T47D (cell line): ENCODE measurements at places on chromosomes 6 and 20.

DNA sequence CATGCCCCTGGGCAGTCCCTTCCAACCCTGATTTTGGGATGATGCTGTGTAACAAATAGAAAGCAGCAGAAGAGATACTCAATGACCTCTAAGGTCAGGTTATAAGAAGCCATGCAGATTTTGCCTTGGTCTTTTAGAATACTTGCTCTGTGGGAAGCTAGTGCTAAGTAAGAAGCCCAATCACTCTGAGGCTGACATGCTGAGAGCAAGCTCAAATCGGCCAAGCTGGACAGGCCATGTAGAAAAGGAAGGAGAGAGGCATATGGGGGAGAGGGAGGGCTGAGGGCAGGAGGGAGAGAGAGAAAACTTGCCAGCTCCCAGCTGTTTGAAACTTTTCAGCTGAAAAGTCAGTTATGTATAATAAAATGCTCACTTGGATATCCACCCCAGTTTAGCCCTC lies 1021.6 kb upstream of the MAP3K7 start:
- no peak for DNase-seq

GRCh38 chr6:24668997-24669361 lies 2.1 kb downstream of the ACOT13 start:
- no peak for DNase-seq

DNA sequence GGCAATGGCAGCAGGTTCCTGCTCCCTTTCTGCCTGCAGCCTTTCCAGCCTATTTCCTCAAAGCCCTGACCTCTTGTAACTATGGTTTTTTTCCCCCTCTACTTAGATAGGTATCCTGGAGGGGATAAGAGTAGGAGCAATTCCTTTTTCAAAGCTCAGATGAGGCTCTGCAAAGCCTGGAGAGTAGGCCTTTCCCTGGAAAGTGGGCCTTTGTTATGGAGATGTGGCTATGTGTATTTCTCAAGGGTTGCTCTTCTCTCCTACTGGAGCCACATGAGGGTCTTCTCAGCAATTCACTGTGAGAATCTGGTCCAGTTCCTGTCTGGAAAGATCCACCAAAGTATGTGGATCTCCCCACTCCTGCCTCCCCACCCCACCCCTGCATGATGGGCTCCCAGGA lies 96.0 kb downstream of the DTD1 start:
- no peak for DNase-seq

DNA sequence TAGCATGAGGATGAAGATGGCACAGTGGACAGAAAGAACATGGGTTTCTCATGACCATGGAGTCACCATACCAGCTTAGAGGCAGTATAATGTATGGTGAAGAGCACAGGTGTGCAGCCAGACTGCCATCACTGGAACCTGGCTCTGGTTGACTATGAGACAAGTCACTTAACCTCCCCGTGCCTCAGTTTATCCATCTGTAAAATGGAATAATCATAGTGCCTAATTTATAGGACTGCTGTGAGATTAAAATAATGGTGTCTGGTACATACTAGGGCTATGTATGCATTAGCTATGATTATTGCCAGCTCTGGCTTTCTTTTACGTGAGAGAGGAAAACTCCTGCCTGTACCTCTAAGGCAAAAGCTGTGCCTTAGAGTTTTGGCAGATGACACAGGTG lies 19.4 kb downstream of the SLC35B3 start:
- no peak for DNase-seq

- DNase-seq: peak; percentile 74
Measured at GRCh38 chr6:52013035-52013434, 74.4 kb downstream of the PKHD1 start.

DNA sequence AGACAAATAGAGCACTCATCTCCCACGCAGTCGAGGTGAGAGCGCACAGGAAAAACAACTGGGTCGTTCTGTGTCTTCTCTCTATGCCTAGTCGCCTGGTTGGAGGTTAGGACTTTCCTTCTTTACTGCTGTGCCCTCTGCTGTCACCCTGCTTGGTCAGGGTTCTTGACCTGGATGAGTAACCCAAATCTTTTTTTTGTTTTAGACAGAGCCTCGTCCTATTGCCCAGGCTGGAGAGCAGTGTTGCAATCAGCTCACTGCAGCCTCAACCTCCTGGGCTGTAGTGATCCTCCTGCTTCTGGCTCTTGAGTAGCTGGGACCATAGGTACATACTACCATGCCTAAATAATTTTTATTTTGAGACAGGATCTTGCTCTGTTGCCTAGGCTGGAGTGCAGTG lies 24.5 kb downstream of the PRPF6 start:
- no peak for DNase-seq

- no peak for DNase-seq
Measured at GRCh38 chr6:41280381-41281057, 6.0 kb downstream of the TREM1 start.

DNA sequence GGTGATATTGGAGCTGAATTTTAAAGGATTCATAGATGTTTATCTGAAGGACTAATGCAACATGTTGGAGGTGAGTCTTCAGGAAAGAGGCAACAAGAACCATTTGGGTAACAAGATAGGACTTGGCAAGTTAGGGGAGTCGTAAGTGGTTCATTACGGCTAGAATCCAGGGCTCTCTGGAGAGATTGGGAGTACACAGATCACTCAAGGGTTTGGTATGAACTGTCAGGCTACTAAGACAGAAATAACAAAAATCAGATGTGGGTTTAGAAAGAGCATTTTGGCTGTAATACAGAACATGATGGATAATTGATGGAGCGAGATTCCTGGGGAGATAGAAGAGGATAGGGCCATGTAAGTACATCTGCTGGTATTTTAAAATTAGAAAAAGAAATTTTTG lies 86.3 kb upstream of the ESR1 start:
- no peak for DNase-seq

- DNase-seq: no peak
Measured at GRCh38 chr20:57396984-57397692, 5.9 kb downstream of the RBM38 start.

DNA sequence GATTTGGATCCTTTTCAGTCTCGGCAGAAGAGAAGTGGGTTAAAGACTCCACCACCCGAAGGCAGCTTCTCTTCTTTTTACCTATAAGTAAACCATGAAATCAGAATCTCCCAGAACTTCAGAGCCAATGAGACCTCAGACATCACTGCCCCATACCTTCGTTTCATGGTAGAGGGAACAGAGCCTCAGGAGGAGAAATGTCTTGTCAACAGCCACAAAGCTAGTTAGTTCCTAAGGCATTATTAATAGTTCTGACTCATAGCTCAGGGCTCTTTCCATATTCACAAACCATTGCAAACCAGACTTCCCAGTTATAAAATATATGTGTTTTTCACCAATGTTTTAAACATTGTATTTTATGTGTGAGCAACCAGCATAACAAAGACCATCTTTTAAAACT lies 118.7 kb upstream of the RIPOR2 start:
- no peak for DNase-seq
